HFFc6 (cell line): ENCODE measurements at places on chromosomes 1 and 21.

- H3K36me3 ChIP-seq, result peaks cover 28% of the 10 kb centered on the region
- peaks cover 48% of the 10 kb centered on the region for H3K4me1 ChIP-seq
- DNase-seq, result no peak
- H3K27me3 ChIP-seq, result no peaks in the 10 kb centered on the region
- H3K27ac ChIP-seq, result peak overlapping the region; percentile 79
- H3K4me3 ChIP-seq, result peak overlapping the region; percentile 53
Observed at GRCh38 chr1:85245456-85245855, 14.0 kb downstream of the C1orf52 start.

- no peak for DNase-seq
- H3K4me1 ChIP-seq, result peaks cover 7% of the 10 kb centered on the region
- H3K27me3 ChIP-seq, result peaks cover 7% of the 10 kb centered on the region
Observed at GRCh38 chr1:231844986-231845502, 218.5 kb downstream of the DISC1 start.

- DNase-seq, result no peak
- no peak overlapping the region for H3K27ac ChIP-seq
- H3K4me3 ChIP-seq, result no peak overlapping the region
- H3K4me1 ChIP-seq, result no peaks in the 10 kb centered on the region
- H3K27me3 ChIP-seq, result peaks cover 6% of the 10 kb centered on the region; the same call in 1 of the 2 replicates
- H3K36me3 ChIP-seq, result peaks cover 47% of the 10 kb centered on the region
Observed at GRCh38 chr1:39368045-39368444, 123.4 kb upstream of the BMP8A start.

GRCh38 chr1:81990241-81990640, 189.5 kb downstream of the ADGRL2 start:
- DNase-seq, result no peak
- no peaks in the 10 kb centered on the region for H3K4me1 ChIP-seq
- H3K36me3 ChIP-seq, result no peaks in the 10 kb centered on the region
- no peak overlapping the region for H3K4me3 ChIP-seq
- no peaks in the 10 kb centered on the region for H3K27me3 ChIP-seq
- no peak overlapping the region for H3K27ac ChIP-seq

GRCh38 chr1:182173808-182174512, 112.4 kb upstream of the ZNF648 start:
- H3K4me3 ChIP-seq, result no peak overlapping the region
- no peaks in the 10 kb centered on the region for H3K36me3 ChIP-seq
- no peak for DNase-seq
- no peaks in the 10 kb centered on the region; the same call in 1 of the 2 replicates for H3K4me1 ChIP-seq

GRCh38 chr1:236142253-236143103, at the start of gene GPR137B:
TSS of gene GPR137B (plus strand) at chr1:236142539. CDS start at chr1:236142623, 84 bp downstream.
- peaks cover 32% of the 10 kb centered on the region for H3K4me1 ChIP-seq
- H3K4me3 ChIP-seq, result peak within 1 kb of the TSS; percentile 97
- H3K36me3 ChIP-seq, result no peaks in the 10 kb centered on the region
- peak; percentile 21 for DNase-seq
- peaks cover 14% of the 10 kb centered on the region for H3K27me3 ChIP-seq

DNA sequence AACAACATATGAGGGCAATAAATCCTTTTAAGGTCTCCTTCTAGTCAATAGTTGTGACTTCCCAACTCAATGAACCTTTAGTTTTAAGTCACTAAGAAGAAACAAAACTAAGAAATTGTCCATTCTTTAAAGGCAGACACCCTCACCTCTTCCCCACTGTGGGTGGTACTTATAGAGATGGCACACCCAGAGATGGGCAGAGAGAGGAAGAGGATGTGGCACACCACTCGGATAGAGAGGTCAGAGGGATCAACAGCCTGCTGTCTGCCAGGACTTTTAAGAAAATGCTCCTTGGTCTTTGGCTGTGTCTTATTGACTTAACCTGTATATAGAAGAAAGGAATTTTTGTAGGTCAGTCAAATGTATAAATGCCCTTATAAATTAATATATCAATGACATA, 45.1 kb downstream of the FASLG start:
- no peaks in the 10 kb centered on the region for H3K36me3 ChIP-seq
- H3K4me1 ChIP-seq, result peaks cover 13% of the 10 kb centered on the region
- H3K27me3 ChIP-seq, result no peaks in the 10 kb centered on the region; the same call in 1 of the 2 replicates
- no peak overlapping the region for H3K4me3 ChIP-seq

GRCh38 chr1:105894006-105894405, 1162.5 kb upstream of the PRMT6 start:
- DNase-seq, result no peak
- peaks cover 8% of the 10 kb centered on the region; the same call in 1 of the 2 replicates for H3K36me3 ChIP-seq
- H3K4me3 ChIP-seq, result no peak overlapping the region
- H3K27ac ChIP-seq, result no peak overlapping the region

GRCh38 chr1:235161685-235162327, 756 bp upstream of the RBM34 start:
- peaks cover 5% of the 10 kb centered on the region for H3K27me3 ChIP-seq
- H3K4me1 ChIP-seq, result peaks cover 19% of the 10 kb centered on the region
- H3K36me3 ChIP-seq, result peaks cover 11% of the 10 kb centered on the region
- H3K27ac ChIP-seq, result peak overlapping the region; percentile 98
- peak overlapping the region; percentile 99 for H3K4me3 ChIP-seq

DNA sequence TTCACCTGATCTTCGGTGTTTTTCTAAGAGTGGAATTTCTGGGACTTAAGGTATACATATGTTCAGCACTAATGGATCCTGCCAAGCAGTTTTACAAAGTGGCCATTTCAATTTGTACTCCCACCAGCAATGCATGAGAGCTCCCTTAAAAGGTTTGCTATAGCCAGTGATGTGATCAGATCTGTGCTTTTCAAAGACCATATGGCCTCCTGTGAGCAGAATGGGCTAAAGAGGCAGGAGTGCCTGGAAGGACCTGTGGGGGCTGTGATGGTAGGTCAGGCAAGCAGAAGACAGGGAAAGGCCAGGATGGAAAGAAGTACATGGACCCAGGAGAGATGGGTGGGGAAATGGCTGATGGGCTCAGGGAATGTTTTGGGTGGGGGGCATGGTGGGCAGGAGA, 252.7 kb downstream of the DISC1 start:
- no peaks in the 10 kb centered on the region; the same call in 1 of the 2 replicates for H3K27me3 ChIP-seq
- no peak overlapping the region for H3K4me3 ChIP-seq

- no peaks in the 10 kb centered on the region for H3K4me1 ChIP-seq
- peaks cover 7% of the 10 kb centered on the region; the same call in 1 of the 2 replicates for H3K36me3 ChIP-seq
- H3K4me3 ChIP-seq, result no peak overlapping the region
- H3K27me3 ChIP-seq, result peaks cover 2% of the 10 kb centered on the region
Observed at GRCh38 chr1:83545066-83545862, 453.7 kb downstream of the TTLL7 start.

- H3K36me3 ChIP-seq, result no peaks in the 10 kb centered on the region
- peaks cover 5% of the 10 kb centered on the region for H3K27me3 ChIP-seq
- H3K4me3 ChIP-seq, result no peak overlapping the region
- no peak overlapping the region for H3K27ac ChIP-seq
- H3K4me1 ChIP-seq, result no peaks in the 10 kb centered on the region
Observed at GRCh38 chr1:183379951-183380350, 38.2 kb downstream of the NMNAT2 start.

- H3K4me3 ChIP-seq, result no peak overlapping the region
- H3K27me3 ChIP-seq, result 0 out of 2 replicates have a peak, but pooled peaks cover 1% of the 10 kb centered on the region
- no peak overlapping the region for H3K27ac ChIP-seq
Observed at GRCh38 chr1:186740324-186740723, 60.1 kb upstream of the PTGS2 start.
